Panc1 (cell line): ENCODE measurements at places on chromosomes 2 and 18.

- no peak for DNase-seq
Observed at GRCh38 chr2:96949701-96950350, 36.6 kb downstream of the FAM178B start.

GRCh38 chr2:237491515-237492118 is 4.6 kb downstream of the MLPH start:
- DNase-seq: no peak

DNA sequence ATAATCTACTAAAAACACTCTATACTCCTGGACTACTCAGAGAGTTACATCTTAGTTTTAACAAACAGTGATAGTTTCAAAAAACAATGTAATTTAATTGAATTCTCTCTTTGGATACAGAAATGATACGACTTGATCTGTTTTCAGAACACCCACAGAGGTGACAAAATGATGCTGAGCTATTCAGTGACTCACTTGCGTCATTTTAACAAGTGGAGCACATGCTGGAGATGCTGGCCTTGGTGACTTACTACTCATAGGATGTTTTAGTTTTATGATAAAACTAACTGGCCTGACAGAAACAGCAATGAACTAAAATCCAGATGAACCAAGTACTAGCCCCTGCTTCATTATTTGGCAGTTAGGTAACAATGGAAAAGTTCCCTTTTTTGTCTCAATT is 101.3 kb upstream of the ITGB6 start:
- no peak for DNase-seq

GRCh38 chr2:221943076-221943810 is 355.6 kb downstream of the PAX3 start:
- no peak for DNase-seq

DNA sequence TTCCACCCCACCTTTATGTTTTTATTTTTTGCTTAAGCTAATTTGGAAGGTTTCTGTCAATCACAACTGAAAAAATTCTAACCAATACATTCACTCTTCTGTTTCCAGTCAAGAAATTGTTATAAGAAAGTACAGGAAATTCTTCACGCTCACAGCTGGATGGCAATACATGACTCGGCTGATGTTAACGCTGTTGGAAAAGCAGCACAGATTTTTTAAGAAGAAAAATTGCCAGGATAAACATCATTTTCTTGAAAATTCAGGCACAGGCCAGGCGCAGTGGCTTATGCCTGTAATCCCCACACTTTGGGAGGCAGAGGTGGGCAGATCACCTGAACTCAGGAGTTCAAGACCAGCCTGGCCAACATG is 46.1 kb downstream of the STPG4 start:
- no peak for DNase-seq

GRCh38 chr2:113072584-113072983 is 4.8 kb downstream of the IL1F10 start:
- DNase-seq: no peak

GRCh38 chr2:136225950-136226835 is 108.2 kb upstream of the CXCR4 start:
- DNase-seq: no peak

DNA sequence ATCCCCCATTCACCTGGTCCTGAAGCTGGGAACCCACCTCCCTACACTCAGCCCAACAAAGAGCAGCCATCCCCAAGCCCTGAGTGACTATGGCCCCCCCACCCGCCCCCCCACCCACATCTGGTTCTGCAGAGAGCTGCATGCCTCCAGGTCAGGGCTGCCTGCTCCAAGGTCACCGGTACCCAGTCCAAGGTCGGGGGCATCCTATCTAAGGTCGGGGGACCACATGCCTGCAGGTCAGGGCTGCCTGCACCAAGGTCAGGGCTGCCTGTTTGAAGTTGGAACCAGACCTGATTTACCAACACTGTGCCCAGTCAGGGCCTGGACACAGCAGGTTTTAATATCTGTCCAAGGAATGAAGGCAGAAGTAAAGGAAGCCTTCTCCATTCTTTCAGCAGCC is 66.1 kb upstream of the GPC1 start:
- no peak for DNase-seq

DNA sequence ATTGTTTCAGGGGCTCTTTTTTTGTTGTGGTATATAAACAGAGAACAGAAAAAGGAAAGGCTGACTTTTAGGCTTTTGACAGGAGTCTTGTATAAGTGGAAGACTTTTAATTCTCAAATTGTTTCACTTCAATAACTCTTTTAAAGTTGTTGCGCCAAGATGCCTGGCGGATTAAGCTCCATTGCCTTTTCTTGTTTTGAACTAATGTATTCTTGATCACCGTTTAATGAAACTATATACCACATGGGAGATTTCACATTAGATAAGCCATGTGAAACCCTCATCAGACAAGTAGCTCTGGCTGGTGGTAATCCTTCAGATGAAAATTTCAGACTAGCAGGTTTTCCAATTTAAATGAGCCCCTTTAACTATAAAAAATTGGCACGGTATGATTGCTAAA is 257.4 kb downstream of the CCDC178 start:
- no peak for DNase-seq

- no peak for DNase-seq
Observed at GRCh38 chr2:208315081-208315788, 49.2 kb downstream of the PIKFYVE start.

- no peak for DNase-seq
Observed at GRCh38 chr2:6647046-6647445, 218.7 kb downstream of the CMPK2 start.

DNA sequence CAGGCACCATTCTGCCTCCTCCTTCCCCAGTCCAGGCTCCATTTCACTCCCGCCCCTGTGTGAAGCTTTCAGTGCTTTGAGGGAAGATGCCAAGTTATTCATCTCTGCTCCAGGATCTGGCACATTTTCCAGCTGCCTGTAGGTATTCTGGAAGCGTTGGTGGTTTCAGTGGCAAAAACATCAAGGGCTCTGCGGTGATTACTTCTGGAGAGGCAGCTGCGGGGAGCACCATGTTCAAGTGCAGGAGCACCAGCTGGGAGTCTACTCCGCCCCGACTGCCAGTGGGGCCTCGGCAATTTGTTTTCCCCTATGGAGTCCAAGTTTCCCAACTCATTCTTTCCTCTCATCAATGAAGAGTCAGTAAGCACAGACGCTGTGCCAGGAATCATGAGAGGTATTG is 211.7 kb downstream of the CLIP4 start:
- no peak for DNase-seq

- no peak for DNase-seq
Observed at GRCh38 chr18:67411116-67411515, 105.4 kb downstream of the DSEL start.

DNA sequence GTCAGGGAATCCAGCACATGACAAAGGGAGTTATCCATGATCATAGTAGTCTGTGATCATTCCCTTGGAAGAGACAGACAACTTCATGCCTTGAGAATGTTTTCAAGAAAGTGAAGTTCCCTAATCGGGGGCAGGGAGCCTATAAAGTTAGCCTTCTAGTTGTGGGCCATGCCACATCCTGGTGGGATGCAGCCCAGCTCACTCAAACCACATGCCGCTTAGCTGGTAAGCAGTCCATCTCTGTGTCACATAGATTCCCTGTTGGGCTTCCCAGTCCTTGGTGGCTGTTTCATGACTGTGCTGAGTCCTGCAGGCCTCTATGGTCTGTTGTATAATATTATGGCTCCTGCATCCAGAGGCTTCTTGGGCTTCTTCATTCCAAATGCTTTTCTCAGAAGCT is 11.4 kb upstream of the ARHGAP25 start:
- no peak for DNase-seq

DNA sequence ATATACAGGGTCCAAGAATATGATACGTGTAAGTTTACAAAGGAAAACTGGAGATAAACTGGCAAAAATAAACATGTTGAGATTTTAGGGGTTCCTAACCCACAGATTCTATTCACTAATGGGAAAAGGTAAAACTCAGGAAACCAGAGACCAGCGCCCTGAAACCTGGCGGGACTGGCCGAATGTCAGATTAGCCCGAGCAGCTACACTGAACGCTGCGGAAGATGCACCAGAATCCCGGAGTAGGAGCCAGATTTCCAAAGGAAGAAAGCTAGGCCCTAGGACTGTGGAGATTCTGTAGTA is 679 bp upstream of the WDR75 start:
- no peak for DNase-seq

- no peak for DNase-seq
Observed at GRCh38 chr2:240505910-240506309, 51.9 kb downstream of the ANKMY1 start.

DNA sequence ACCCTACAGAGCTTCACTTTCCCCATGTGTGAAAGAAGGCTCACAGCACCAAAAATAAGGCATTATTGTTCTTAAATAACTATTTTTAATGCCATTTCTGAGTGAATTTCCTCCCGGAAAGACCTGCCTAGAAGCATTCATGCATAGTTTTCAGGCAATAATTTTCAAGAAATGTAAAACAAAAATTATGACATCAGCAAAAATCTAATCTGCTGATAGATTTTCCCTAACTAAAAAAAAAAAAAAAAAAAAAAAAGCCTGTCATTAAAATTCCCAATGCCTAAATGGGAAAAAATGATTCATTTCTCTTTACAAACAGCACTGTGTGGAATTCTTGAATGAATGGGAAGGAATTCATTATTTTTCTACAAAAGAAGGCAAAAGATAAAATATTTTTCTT is 35.4 kb downstream of the ABCB11 start:
- no peak for DNase-seq

GRCh38 chr18:2965797-2966196 is 47.1 kb downstream of the LPIN2 start:
- no peak for DNase-seq

DNA sequence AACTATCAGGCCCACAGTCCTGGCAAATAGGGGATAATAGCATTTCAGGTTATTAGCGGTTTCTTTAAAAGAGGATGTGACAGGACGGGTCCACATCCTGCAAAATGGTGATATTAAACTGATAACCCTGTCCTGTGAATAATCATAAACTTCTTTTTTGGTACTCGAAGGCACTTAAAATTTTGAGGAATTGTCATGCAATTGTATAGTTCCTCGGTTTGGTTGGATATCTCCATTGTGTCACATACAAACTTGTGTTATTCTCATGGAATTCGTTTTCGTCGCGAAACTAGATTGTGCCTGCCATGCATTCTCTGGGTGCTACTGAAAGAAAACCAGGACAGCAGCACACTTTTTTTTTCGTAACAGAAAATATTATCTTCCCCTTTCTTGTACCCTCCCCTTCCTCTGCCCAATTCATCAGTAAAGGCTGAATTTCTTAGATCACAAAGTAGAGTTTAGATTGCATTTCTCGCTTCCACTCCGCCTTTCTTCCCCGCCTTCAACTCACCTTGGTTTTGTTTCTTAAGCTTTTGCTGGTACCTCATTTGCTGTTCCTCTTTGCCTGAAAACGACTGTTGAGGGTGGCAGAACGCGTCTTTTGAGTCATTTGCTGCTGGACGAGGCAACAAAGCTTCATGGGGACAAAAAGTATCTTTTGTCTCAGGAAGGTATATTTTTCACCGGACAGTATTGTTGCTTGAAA is 1.3 kb downstream of the CERS6 start:
- no peak for DNase-seq

DNA sequence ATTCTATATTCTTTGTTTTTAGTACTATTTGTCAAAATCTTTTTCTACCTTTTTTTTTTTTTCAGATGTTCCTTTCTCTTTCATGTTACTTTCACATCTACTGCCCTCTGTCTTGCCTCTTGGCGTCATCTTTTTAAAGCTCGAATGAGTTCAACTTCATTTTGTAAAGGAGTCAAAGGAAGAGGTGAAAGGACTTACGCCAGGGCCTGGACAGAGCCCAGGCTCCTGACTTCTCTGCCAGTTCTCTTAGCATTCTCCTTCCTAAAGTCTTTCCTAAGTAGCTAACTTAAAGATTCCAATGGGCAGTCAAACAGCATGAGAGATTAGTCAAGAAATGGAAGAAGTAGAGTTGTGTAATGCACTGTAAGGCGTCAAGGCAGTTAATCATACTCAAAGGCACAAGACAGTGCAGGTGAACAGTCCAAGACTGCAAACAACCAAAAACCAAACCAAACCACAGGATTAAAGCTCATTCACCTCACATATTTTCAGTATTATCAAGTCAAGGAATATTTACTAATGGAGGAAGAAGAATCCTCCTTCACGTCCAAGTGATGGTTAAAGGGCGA is 301.7 kb downstream of the TCF4 start:
- no peak for DNase-seq

DNA sequence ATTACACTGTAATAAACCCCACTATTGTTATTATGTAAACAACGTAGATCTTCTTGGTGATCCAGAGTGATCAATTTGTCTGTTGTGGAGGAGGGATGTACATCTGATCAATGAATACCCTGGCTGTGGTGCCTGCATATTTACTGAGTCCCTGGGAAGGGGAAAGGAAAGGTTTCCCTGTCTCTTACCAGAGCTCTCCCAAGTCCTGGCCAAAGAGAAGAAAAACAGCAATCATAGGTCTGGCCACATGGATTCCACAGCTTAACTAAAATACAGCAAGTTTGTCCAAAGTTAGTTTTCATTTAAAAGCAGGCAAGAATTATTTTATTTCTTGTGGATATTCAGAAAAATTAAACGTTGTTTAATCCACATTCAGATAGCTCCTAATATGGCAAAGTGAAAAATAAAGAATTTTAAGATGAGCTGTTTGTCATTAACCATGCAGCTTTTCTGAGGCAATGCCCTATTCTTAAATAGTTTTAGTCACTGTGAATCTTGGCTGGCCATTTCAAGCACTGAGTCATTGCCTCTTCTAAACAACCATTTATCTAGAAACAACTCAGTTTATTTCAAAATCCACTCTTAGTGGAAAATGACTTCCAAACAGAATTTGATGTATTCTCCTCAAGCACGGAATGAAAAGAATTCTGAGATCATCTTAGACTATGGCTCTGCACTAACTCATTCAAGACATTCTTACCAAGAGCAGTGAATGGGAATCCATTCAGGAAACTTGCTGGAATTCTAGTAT is 1004.4 kb upstream of the CDH2 start:
- no peak for DNase-seq

GRCh38 chr2:15170070-15170775 is 390.9 kb downstream of the NBAS start:
- DNase-seq: no peak

- DNase-seq: no peak
Observed at GRCh38 chr2:240932001-240932723, 26.0 kb downstream of the CROCC2 start.

GRCh38 chr2:520663-521340 is 156.4 kb downstream of the TMEM18 start:
- no peak for DNase-seq

DNA sequence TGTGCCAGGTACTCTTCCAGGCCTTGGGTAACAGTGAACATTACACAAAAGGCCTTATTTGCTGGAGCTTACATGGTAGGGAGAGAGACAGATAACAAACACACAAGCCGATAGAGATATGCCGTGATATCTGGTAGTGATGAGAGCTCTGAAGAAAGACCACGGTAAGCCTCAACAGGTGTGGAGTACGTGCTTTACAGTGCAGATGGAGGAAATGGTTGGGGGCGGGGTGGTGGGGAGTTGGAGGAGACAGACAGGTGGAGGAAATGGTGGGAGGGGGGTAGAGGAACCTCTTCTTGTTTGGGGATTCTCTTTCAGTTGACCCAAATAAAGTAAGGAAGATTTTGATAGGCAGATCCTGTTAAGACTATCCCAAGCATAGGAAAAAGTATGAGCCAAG is 141.1 kb upstream of the ALPP start:
- no peak for DNase-seq
